ENCODE measurements at places on chromosomes 4 and X. TPM values are rescaled to one million over a fixed set of nuclear protein-coding genes. Genes with fewer than 3 reads are reported as not detected.

Gene VCX
- not detected for total RNA-seq

Gene PDGFRA
- 15.5 TPM for total RNA-seq

Gene MAGEA2B
- not detected for total RNA-seq

Gene AFP
- 3.3 TPM for total RNA-seq

DNA sequence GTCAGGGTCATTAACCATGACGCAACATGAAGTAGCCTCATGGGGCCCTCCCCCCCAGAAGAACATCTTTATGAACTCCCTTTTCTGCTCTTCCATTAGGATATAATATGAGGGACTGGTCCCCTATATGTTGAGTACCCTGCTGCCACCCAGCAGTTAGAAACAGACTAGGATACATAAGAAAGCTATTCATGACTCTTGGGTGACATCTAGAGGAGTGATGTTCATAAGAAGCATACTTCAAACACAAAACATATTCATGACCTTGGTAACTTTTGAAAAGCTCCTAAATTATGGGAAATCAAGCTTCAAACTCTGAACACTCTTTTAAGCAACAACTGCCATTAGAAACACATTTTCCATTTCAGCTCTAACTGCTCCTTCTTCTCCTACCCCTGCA lies 155.2 kb upstream of the SPIN4 start:
- DNase-seq: no peak

GRCh38 chrX:49627086-49627777 lies 28.4 kb downstream of the GAGE1 start:
- DNase-seq: no peak

DNA sequence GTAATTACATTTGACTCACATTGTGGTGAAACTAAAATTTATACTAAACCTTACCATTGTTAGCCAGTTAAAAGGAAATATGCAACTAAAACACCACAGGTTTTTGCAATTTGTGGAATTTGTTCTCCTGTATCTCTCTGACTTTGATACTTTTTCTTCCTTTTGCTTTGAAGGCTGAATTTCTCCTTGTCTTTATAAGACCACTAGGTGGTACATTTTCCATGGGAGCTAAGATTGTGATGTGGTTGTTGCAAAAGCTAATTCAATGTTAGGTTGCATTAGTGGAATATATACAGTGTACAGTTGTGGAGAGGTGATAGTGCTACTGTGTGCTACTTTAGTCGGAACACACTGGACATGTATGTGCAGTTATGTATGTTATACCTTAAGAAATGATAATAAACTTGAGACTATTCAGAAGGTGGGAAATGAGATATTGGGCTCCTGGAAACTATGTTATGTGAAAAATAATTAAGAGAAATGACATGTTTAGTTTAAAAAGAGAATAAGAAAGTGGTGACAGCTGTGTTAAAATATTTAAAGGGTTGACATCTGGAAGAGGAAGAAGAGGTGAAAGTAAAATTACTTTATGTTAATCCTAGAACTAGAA lies 70.3 kb downstream of the ARL9 start:
- DNase-seq: no peak

GRCh38 chrX:10165580-10166247 lies 8.9 kb downstream of the CLCN4 start:
- no peak for DNase-seq

All from left lobe of liver (tissue), 2 donors.